Effector memory CD8-positive, alpha-beta T cell (primary cell): ENCODE measurements at places on chromosomes 6 and 20.

DNA sequence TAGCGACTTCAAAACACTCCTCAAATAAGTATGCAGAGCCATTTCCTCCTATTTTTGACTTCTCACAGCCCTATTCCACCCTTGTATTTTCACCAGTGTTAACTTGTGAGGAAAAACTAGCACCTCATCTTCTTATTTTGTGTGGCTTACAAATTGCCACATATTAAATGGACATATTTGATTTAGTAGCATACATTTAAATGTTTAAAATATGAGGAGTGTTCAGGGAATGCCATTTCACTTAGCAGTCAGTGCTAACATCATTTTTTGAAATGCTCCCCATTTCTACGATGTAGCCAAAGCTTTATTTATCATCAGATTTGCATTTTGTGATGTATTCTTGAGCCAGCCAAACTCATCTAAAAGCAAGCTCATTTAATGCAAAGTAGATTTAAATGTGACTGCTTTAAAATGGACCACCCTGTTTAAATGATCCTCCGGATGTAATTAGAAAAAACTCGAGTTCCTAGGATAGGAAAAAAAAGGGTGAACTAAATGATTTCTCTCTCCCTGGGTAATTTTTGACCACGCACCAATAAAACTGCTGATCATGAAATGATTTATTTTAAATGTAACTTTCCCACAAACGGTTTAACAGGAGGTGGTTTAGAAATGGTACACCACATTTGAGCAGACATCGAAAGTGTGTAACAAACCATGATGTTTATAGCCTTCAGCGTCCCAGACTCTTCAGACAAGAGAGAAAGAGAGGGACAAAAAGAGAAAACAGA lies 172.6 kb downstream of the CD83 start:
- no peak for DNase-seq

DNA sequence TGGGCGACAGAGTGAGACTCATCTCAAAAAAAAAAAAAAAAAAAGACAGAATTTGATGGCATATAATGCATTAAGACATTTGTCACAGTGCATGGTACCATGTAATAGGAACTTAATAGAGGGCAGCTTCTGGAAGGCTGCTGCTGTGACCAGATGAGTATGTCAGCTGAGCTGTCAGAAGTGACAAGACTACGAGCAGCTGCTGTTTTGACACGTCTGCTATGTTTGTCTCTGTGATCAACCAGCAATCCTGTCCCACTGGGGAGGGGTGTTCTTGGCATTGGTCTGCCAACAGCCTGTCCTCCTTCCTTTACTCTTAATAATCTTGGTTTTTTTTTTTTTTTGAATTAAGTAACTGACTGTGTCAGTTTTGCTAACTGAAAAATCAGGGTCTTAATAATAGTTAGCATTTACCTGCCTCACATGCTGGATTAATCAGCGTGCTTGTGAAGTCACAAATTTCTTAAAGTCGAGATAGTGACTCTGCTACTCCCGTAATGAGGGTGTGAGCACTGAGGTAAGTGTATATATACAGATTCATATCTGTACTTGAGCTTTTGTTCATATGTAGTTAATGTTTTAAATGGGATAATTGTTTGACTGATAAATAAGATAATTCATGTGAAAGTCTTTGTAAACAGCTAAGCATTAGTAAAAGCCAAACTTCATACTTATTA lies 152.4 kb downstream of the BMP2 start:
- no peak for DNase-seq

DNA sequence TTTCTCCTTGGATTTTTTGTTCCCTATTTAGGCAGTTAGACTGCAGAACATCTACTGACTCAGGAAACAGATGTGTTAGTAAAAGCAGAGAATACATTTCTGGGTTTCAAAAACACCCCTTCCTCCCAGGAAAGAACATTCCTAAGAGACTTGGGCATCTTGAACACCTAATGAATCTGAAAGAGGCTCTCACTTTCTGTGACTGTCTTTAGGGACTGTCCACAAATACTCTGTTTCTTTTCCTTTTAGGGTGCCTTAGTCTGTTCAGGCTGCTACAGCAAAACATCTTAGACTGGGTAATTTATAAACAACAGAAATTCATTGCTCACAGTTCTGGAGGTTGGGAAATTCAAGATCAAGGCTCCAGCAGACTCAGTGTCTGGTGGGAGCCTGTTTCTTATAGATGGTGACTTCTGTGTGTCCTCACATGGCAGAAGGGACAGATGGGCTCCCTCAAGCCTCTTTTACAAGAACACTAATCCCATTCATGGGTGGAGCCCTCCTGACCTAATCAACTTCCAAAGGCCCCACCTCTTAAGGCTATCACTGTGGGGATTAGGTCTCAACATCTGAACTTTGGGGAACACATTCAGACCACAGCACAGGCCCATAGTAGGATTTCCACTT lies 19.4 kb upstream of the CCN5 start:
- DNase-seq, result no peak

DNA sequence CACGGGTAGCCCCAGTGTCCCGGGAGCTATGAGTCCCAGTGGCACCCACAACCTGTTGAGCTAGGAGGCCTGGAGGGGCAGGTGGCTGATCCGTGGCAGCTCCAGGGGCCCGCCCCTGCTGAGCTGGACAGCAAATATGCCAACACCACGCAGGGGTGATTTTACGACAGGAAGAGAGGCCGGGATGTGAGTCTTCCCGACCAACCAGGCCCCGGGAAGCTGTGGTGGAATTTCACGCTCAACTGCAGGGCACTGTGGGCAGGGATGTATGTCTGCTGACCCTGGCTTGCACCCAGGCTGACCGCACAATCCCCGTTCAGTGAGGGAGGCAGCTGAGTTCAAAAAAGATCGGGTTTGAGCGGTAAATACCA lies 183.9 kb downstream of the ERMARD start:
- no peak for DNase-seq

DNA sequence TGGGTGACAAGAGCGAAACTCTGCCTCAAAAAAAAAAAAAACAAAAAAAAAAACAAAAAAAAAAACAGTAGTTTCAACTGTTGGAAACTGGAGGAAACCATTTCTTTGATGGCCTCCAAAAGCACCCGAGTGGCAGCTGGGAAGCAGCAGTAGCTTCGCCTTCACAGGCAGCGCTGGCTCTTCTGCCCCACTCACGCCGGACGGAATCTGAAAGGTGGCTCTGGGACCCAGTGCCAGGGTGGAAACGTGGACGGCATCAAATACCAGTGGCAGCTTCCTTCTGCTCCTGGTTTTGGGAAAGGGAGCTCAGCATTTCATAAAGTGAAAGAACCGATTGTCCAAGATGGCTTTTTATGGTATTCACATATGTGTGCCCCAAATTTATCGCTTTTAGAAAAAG lies 159.4 kb downstream of the SMOC2 start:
- no peak for DNase-seq

DNA sequence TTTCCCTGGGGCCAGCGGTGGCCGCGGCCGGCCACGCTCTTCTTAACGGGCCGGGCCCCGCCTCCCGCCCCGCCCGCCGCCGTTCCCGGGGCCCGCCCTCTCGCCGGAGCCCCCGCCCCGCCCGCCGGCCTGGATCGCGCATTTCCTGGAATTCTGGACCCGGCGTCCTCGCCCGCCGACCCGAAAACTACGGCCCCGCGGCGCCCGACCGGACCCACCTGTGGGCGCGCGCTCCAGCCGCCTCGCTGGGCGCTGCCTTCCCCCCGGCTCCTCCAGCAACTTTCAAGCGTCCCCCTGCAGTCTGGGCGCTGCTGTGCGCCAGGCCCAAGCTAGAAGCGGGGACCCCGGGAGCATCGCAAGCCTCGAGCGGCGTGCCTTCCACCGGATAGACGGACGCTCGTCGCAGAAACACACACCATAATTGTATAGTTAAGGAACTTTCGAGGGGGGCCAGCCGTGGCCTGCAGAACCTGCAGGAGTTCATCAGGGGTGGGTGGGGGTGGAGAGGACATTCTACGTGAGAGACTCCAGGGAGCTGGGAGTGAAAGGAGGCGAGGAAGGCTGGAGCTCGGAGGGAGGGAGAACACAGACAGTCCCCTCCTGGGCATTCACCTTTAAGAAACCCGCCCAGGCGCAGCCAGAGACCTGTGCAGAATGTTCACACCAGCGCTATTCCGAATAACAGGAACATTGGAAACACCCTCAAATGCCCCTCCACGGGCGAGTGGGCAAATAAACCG lies at the start of gene ADA:
Gene ADA, minus strand, starts transcription at position 16 of the 740 bp plus-strand sequence. CDS start 92 bp downstream, outside the sequence.
- DNase-seq, result peak; percentile 42
